Left cardiac atrium (tissue), 4 donors: ENCODE measurements at places on chromosomes 16 and 17.
A peak's percentile ranks its signal among the peaks of the same experiment; 100 is the strongest.

- DNase-seq: no peak
Measured at GRCh38 chr17:41914358-41914766, 4.4 kb downstream of the ACLY start.

DNA sequence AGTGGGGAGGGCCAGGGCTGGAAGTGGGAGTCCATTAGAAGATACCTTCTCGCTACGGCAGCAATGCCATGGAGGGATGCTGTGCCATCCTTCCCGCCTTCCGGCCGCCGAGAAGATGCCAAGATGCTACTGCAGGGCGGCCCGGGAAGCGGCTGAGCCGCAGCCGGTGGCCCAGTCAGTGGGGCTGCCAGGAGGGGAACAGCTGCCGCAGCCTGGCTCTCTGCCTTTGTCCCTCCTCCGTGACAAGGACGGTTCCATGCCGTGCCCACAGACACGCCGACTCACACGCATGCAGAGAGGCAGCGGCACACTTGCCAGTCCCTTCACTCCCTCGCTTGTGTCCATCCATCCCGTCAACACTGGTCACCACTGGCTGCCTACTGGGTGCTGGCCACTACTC is 20.2 kb upstream of the NCBP3 start:
- no peak for DNase-seq

DNA sequence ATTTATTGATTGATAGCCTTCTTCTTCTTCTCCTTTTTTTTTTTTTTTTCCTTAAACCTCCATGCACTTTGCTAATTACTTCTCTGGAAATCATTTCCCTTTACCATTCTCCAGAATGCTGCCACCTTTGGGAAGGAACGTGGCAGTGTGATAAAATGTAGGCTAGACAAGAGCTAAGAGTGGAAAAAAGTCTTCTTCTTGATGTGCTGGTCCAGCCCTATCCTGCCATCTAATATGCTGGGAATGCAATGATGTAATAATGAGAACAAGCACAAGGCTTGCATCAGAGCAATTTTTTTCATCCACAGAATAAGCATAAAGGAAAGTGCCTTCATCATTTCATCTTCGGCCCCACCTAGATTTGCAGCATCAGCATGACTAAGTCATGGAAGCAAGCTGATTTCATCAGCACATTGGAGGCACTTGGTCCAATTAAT is 128.7 kb upstream of the ZFHX3 start:
- DNase-seq: no peak

GRCh38 chr17:31456814-31457213 is 65.3 kb downstream of the RAB11FIP4 start:
- DNase-seq: no peak

DNA sequence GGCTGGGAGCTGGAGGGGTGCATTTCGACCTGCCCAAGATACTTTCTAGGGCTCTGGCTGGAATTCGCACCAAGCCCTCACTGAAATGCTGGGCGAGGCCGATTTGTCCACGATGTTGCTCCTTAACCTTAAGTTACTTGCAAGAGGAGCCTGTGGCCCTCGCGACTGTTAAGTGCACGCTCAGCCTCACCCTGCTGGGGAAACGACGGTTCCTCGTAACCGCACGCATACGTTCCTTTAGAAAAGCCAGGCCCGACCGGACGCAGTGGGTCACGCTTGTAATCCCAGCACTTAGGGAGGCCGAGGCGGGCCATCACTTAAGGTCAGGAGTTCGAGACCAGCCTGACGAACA is 607 bp upstream of the NCOR1 start:
- DNase-seq: no peak

- no peak for DNase-seq
Measured at GRCh38 chr16:8519179-8519578, 71.1 kb downstream of the TMEM114 start.

DNA sequence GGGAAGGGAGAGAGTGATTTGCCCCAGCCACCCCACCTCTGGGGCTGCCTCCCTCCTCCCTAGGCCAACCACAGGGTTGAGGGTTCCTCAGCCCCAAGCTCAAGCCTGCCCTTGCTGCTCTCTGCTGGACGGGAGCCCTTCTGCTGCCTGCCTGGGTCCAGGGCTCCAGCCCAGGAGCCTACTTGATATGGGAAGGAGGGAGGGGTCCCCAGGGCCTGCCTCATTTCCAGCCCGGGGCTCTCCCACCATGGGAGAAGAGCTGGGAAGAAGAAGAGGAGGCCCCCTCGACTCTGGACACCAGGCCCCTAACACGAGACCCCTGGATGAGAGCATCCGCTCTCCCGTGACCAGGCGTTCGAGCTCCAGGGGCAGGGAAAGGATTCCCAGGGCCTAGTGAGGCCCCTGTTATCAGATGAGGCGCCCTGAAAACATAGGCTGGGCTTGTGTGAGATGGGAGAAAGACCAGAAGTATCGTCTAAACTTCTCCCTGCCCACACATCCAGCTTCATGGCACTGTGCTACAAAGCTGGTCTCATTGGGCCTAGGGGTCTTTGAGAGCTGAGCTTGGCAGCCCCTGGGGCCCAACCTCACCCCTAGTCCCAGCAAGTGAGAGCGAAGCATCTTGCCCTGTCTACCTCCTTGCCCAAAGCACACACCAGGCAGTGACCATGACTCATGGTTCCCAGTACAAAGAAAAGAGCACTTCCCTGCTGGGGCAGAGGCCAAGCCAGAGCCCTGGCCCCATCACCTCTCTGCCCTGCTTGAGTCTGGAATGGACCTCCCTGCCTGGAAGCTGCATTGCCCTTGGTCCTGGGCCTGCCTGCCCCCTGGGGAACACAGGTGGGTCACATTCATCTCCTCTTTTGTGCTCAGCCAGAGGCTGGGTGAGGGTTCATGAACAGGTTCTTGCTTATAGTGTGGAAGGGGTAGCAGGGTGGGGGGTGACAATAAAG is 987 bp downstream of the SLC16A5 start:
- DNase-seq: peak; percentile 46

GRCh38 chr16:25143928-25144327 is 32.4 kb downstream of the LCMT1 start:
- DNase-seq: no peak

DNA sequence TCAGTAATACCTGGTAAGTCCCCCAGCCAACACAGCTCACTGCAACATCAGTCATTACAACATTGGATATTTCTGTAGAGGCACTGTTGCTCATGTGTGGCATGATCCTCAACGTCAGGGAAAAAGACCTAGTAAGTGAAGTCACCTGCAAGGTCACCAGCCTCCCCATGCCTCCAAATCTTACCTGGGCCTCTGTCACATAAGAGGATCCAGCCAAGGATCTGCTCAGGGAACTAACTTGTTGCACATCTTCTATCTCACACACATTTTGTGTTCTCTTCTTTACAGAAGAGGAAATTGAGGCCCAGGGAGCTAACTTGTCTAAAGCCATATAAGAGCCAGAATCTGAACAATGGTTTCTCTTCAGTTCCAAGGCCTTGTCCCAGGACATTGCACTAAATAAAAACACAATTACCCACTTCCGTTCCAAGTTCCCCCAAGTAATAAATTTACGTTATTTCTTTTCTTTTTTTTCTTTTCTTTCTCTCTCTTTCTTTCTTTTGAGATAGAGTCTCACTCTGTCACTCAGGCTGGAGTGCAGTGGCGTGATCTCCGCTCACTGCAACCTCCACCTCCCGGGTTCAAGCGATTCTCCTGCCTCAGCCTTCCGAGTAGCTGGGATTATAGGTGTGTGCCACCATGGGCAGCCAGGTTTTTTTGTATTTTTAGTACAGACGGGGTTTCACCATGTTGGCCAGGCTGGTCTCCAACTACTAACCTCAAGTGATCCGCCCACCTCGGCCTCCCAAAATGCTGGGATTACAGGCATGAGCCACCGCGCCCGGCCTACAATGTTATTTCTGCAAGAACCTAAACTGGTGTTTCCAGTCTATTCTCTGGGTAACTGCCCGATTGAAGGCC is 1.3 kb downstream of the SHMT1 start:
- no peak for DNase-seq

DNA sequence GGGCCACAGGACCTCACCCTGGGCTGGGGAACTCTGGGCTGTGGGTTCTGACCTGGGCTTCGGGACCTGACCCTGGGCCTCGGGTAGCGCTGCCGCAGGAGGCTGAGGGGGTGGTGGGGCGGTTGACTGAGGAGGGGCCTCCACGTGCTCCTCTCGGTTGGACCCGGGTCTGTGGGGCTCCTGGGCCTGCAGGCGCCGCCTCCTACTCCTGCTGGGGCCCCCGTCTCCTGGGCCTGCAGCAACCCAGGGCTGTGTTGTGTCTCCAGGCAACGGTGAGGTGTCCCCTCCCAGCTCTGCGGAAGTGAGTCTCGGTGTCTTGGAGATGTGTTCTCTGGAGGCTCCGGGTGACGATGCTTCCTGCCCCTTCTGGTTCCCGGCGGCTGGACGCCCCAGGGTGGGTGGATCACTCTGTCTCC is 41.5 kb upstream of the GNG13 start:
- no peak for DNase-seq

- no peak for DNase-seq
Measured at GRCh38 chr17:3558603-3559269, 1.1 kb upstream of the TRPV3 start.

- DNase-seq: no peak
Measured at GRCh38 chr17:20084621-20085282, 75.6 kb downstream of the SPECC1 start.

- DNase-seq: no peak
Measured at GRCh38 chr16:75322740-75323139, 71.3 kb upstream of the BCAR1 start.

DNA sequence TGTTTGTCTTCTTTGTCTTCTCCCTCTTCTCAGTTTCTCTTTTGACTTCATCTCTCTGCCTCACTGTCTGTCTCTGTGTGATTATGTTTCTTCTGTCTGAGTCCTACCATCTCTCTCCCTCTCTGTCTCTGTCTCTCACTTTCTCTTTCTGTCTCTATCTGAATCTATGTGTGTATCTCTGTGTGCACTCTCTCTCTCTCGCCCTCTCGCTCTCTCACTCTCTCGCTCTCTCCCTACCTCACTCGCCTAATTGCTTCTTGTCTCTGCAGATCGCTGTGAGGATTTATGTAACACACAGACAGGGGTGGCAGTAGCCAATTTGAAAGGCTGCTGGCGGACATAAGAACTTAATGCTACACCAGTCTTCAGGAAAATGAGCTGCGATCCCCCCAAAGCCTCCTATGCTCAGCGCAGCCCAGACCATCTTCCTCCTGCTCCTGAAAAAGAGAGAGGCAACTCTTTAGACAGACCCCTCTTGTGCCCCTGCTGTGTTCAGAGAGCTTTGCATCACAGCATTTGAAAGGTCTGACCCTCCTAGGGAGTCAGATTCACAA is 140.9 kb downstream of the CCT6B start:
- no peak for DNase-seq

- no peak for DNase-seq
Measured at GRCh38 chr17:1143573-1143972, 36.2 kb downstream of the ABR start.

GRCh38 chr17:34146440-34147043 is 108.5 kb upstream of the CCL2 start:
- DNase-seq: peak; percentile 42

DNA sequence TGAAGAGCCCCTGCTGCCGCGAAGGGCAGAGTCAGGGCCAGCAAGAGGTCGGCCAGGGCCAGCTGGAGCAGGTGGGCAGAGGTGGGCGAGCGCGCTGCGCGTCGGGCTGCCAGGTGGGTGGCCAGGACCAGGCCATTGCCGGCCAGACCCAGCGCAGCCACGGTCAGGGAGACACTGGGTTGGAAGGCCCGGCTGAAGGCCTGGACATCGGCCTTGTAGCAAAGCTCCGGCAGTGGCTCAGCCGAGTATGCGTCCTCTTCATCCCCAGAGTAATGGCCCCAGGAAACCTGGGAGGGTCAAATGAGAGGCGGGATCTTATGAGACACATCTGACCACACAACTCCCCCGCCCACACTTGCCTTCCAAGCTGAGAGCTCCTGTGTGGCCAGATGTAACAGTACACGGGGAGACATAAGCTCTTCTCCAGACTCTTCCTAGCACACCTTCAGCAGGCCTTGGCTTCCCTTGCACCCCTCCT is 1.3 kb downstream of the CCR10 start:
- DNase-seq: no peak

GRCh38 chr17:31908386-31908785 is 6.9 kb upstream of the UTP6 start:
- no peak for DNase-seq

GRCh38 chr17:12098568-12098967 is 77.9 kb downstream of the MAP2K4 start:
- no peak for DNase-seq

DNA sequence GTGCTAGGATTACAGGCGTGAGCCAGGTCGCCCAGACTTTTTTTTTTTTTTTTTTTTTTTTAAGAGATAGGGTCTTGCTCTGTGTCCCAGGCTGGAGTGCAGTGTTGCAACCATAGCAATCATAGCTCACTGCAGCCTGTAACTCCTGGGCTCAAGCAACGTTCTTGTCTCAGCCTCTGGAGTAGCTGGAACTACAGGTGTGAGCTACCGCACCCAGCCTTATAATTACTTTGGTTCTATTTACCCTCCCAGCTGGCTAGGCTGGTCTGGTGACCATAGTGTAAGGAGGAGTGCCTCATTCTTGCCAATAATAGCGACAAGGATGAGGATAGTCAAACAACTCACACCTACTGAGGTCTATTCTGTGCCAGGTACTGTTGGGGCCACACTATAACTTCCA is 39.6 kb upstream of the USP7 start:
- no peak for DNase-seq

- DNase-seq: no peak
Measured at GRCh38 chr17:80169784-80170500, at the start of gene CARD14. Gene CARD14 (plus strand): TSS chr17:80170030. CDS start chr17:80181439, 11,409 bp downstream.

GRCh38 chr17:54270499-54270898 is 447.8 kb downstream of the KIF2B start:
- DNase-seq: no peak

DNA sequence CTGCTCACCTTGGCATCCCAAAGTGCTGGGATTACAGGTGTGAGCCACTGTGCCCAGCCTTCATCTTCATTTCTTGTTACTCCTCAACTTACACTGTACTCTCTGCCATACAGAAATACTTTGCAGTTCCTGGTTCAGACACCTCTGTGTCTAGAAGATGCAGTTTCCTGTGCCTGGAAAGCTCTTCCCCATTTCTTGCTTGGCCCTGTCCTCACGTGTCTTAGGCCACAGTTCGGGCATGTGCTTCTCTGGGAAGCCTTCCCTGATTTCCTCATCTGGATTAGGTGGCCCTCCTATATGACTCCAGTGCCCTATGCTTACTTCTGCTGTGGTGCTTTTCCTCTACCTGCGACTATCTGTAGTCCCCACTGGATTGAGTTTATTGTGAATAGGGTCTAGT is 26.5 kb upstream of the CDR2 start:
- DNase-seq: no peak

DNA sequence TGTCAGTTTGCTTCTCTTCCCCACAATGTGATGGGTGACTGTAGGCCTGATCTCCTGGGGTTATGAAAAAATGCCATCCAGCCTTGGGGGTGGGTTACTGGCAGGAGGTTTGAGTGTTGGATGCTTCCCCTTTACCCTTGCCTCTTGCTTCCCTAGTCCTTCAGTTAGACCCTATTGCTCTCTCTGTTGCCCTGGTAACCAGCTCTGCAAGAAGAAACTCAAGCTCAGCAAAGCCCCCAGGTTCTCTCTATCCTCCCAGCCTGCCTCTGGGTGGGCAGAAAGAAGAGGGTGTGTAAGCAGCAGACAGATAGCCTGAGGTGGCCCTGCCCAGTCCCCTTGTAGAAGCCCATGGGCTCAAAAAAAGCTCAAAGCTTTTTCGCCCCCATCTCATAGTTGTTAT is 2.8 kb upstream of the RAPGEFL1 start:
- DNase-seq: no peak

GRCh38 chr16:20504418-20504817 is 53.1 kb downstream of the ACSM2A start:
- DNase-seq: no peak

- no peak for DNase-seq
Measured at GRCh38 chr16:19810817-19811731, 73.6 kb downstream of the GPRC5B start.
